Activated CD4-positive, alpha-beta T cell treated with anti-CD3 and anti-CD28 coated beads, Interleukin-2, amount 50 U/mL, for 4 hours (primary cell): ENCODE measurements at places on chromosomes 3 and 15.

DNA sequence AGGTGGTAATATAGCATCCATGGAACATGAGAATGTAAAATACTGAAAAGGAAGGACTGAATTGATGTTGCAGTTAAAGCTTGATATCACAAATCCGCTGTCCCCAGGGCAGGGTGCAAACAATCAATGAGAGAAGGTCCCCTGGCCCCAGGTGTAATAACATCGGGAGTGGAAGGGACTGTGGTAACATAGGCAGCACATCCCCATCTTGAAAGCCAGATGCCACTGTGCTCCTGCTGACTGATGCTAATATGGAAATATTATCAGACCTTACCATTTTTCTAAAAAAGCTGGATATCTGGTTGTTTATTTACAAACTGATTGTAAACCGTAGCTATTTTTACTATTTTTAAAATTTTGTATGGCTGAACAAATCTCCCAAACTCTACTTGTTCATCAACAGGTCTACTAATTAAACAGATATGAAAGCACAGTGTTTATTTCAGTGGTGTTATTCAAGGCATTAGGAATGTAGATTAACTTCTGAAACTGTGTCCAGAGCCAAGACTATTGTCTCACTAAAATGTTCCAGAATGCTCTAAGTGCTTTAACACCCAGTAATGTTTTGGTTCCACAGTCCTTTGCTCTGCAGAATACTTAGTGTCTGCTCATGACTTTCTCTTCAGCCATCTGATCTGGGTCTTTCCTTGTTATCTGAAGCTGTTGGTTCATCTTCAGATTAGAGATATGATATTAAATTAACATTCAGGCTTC is 386.0 kb upstream of the RARB start:
- DNase-seq, result no peak

GRCh38 chr3:180311242-180311641 is 274.5 kb upstream of the PEX5L start:
- no peak for DNase-seq

DNA sequence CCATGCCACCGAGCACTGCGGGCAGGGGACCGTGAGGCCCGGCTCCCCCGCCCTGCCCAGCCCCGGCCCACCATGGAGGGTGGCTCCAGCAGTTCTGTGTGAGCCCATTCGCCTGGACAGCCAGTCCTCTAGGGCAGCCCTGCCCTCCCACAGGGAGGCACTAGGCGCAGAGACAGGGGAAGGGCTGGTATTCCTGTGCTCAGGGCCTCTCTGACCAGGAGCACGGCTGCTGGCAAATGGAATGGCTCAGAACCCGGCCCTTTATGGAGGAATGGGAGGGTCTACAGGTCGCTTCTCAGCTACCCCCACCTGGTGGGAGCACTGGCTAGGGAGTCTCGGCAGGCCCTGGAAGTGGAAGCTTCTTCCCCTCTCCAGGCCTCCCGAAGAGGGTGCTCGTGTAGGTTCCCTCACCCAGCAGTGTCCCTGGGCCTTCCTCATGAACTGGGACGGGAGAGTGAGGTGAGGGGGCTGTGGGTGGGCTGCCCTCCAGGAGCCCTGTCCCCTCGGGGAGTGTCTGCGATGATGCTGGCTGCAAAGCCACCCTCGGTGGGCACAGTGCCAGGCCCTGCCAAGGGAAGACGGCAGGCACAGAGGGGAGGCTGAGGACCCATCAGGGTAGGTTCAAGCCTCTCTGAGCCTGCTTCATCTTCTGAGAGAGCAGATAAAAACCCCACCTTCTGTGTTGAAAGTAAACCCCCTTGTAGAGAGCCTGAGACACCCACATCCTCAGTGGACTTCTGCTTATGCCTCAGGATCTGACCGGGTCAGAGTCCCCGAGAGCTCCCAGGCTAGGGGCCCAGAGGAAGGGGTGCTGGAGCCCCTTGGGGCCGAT is 1.5 kb downstream of the MELTF start:
- no peak for DNase-seq

GRCh38 chr3:56196700-56197099 is 271.6 kb downstream of the ERC2 start:
- DNase-seq, result no peak

GRCh38 chr3:31053299-31053698 is 158.8 kb upstream of the GADL1 start:
- DNase-seq, result no peak

DNA sequence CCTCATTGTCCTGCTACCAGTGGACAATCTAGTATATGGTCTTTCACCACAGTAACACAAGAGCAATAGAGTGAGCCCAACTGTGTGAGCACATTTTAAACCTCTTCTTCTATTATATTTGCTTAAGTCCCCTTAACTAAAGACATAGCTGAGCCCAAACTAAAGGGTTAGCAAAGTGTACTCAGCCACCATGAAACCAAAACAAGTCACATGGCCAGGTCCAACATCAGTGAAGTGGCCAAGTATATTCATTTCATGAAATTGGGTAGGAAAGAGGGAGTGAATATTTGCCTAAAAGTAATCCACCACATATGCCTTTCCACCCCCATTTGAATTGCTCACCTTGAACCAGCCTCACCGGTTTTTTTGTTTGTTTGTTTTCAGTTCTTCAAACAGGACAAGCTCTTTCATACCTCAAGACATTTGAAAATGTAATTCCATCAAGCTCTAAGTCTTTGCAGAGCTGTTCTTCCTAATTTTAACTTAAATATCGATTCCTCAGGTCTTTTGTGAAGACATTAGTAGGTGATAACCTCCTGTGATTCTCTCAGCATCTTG is 327.0 kb upstream of the SEMA6D start:
- no peak for DNase-seq

- DNase-seq, result no peak
Measured at GRCh38 chr15:73190189-73190601, 137.9 kb downstream of the NEO1 start.

GRCh38 chr3:2372306-2372705 is 273.6 kb downstream of the CNTN4 start:
- DNase-seq, result no peak

GRCh38 chr3:160755776-160756304 is at the start of gene PPM1L:
Gene PPM1L, plus strand, starts transcription at chr3:160756231.
- DNase-seq, result peak; percentile 52

- no peak for DNase-seq
Measured at GRCh38 chr3:103127737-103128136, 692.9 kb downstream of the ZPLD1 start.

DNA sequence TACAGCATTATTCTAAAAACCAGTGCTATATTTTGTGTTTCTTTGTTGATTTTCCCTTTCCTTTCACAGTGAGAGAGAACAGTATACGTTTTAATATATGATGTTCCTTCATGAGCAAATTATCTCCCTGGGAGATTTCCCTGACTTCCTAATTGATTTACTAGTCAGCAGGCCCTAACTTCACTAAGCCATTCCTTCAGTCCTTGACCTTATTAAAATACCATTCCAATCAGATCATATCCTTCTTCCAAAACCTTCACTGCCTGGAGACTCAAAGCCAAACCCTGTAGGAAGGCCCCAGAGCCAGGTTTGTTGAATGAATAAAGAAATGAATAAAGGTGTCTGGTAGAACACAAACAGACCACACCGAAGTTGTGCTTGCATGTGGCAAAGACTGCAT is 43.8 kb upstream of the ARHGEF3 start:
- no peak for DNase-seq
